Esophagus squamous epithelium (tissue), 5 donors: ENCODE measurements at places on chromosomes 7 and 10. TPM values are rescaled to one million over a fixed set of nuclear protein-coding genes. Genes with fewer than 3 reads are reported as not detected.

DNA sequence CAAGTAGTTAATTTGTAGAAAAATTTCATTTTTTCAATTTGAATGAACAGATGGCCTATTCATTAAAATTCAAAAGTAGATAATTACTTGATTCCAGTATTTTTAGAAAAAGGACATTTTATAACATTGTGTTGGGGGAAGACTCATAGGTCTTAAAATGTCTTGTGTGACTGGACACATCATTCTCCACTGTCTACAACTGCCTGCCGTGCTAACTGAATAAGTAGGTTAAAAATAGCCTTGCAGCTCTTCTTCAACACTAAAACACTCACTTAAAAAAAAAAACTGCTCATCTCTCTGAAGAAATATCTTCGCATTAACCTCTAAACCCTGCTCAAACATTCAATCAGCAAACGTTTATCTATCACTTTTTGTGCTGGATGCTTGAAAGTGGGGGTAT, 253.8 kb downstream of the CSTF2T start:
- no peak overlapping the region for H3K27ac ChIP-seq
- no peaks in the 10 kb centered on the region for H3K36me3 ChIP-seq
- no peak for DNase-seq
- no peaks in the 10 kb centered on the region for H3K27me3 ChIP-seq
- H3K4me1 ChIP-seq, result no peaks in the 10 kb centered on the region

DNA sequence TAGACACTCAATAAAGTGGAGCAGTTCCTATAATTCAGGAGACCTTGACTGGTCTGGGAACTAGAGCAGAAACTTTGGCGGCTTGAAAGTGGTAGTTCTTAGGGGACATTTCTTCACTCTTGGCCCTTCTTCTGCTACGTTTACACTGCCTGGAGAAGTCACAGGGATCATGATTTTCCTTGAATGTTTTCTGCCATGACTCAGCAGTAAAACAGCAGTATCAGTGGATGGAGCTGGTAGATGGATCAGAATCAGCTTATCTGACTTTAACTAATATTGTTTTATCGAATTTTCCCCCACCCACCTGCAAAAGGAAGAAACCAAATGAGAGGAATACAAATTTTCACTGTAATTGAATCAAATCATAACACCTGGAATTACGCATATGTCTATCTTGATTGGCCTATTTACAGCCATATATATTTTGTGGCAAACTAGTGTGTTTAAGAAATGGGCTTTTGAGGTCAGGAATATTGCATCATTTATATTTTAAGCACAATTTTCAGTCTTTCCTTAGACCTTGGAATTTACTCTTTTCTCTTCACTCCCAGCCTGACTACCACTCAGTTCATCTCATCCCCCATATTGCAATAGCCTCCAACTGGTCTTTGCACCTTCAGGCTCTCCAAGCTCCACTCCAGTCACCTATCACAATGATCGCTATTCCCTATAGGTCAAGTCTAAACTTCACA, 14.9 kb upstream of the DLX5 start:
- no peak for DNase-seq
- no peaks in the 10 kb centered on the region for H3K27me3 ChIP-seq
- H3K4me1 ChIP-seq, result no peaks in the 10 kb centered on the region

DNA sequence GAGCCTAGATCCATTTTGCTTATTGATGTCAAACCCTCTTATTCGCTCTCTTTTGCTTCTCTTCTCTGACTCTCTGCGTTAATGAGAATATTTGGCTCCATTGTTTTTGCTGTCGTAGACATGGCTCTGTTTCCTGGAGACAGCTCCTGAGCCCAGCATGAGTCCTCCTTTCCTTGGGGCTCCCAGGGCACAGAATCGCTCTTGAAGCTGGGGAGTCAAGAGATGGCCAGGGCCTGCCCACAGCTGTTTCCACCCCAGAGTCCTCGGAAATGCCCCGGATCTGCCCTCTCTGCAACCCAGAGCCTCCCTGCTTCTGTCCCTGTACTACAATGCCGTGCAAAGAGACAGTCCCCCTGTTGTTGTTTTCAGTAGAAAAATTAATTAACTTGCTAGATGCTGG, 566.7 kb upstream of the FOXK1 start:
- no peak overlapping the region for H3K27ac ChIP-seq
- H3K4me3 ChIP-seq, result no peak overlapping the region
- peaks cover 3% of the 10 kb centered on the region for H3K4me1 ChIP-seq
- H3K27me3 ChIP-seq, result peaks cover 78% of the 10 kb centered on the region
- no peaks in the 10 kb centered on the region for H3K36me3 ChIP-seq

- no peak overlapping the region for H3K4me3 ChIP-seq
- no peaks in the 10 kb centered on the region for H3K27me3 ChIP-seq
- no peaks in the 10 kb centered on the region for H3K4me1 ChIP-seq
- H3K36me3 ChIP-seq, result no peaks in the 10 kb centered on the region
Measured at GRCh38 chr10:116984202-116984990, 20.6 kb downstream of the SHTN1 start.

DNA sequence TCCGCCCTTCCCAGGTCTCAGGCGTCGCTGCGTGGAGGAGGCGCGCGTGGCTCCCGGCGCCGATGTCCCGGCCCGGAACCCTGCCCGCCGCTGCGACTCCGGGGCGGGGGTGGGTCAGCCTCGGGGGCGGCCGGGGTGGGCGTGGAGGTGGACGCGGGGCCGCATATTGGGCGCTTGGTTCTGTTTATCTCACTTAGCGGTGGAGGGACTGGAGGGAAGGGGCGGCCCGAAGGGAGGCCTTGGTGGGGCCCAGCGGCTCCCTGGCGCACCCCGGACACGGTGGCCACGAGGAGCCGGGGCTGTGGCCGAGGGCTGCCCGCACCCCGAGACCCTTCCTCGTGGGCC, 8.6 kb downstream of the UNCX start:
- H3K4me1 ChIP-seq, result peaks cover 33% of the 10 kb centered on the region
- no peak overlapping the region for H3K4me3 ChIP-seq
- no peaks in the 10 kb centered on the region for H3K36me3 ChIP-seq

- no peak for DNase-seq
- peak within 1 kb of the TSS; percentile 64 for H3K4me3 ChIP-seq
- H3K4me1 ChIP-seq, result peaks cover 7% of the 10 kb centered on the region
- H3K36me3 ChIP-seq, result no peaks in the 10 kb centered on the region
- peak within 1 kb of the TSS; percentile 67 for H3K27ac ChIP-seq
Measured at GRCh38 chr10:122461367-122461728, at the start of gene HTRA1. Gene HTRA1, plus strand, starts transcription at chr10:122461553. Its CDS starts 100 bp downstream, at chr10:122461653.

DNA sequence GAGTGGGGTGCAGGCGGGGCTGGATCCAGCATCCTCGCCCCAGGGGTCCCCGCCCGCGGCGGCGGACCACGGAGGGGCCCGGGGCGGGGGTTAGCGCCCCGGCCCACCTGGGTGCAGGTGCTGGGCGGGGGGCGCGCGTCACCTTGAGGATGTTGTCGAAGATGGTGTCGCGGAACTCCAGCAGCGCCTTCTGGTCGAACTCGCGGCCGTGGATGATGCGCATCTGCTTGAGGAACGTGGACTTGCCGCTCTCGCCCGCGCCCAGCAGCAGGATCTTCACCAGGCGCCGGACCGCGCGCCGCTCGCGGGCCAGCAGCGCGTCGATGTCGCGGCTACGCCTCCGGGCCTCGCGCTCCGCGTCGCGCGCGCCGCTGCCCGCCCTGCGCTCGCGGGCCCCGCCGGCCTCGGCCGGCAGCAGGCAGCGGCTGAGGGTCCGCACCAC, 376 bp downstream of the GNA12 start:
- peaks cover 34% of the 10 kb centered on the region for H3K4me1 ChIP-seq
- peaks cover 7% of the 10 kb centered on the region for H3K36me3 ChIP-seq
- no peak for DNase-seq
- H3K27ac ChIP-seq, result peak overlapping the region; percentile 71

- H3K4me3 ChIP-seq, result no peak overlapping the region
- no peak for DNase-seq
- H3K27me3 ChIP-seq, result no peaks in the 10 kb centered on the region
- H3K27ac ChIP-seq, result no peak overlapping the region
- H3K36me3 ChIP-seq, result peaks cover 67% of the 10 kb centered on the region
Measured at GRCh38 chr7:95411036-95411435, 14.9 kb upstream of the PON3 start.

DNA sequence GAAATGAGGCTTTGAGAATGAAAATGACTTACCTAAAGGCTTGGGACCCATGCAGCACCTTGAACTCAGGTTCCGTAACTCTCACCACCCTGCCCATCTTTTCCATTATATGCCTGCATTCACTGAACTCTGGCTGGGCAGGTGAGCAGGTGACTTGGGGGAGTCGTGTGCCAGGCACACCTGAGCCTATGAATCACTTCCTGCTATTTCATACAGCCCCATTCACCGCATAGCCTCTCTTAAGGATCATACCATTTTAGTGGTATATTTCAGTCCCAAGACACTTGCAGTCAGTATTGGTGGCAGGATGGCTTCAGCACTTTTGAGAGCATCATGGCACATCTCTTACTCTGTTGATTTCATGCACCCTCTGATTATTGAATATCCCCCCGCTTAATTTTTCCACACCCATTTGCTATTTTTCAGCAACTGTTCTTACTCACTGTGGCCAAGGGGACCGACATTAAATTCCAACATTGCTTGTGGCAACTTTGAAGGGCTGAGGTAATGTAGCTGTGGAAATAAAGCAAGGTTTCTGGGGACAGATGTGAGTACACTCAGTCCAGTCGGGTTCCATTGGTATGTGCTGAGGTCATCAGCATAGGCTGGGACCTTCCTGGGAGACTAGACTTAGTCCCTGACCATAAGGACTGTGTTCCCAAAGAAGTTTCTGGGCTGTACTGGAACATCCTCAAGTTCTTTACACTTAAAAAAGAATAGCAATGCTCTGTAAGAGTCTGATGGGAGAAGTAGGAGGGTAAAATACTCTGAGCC, 39.8 kb upstream of the ZNF438 start:
- DNase-seq, result no peak
- H3K27me3 ChIP-seq, result no peaks in the 10 kb centered on the region
- H3K4me3 ChIP-seq, result no peak overlapping the region
- no peak overlapping the region for H3K27ac ChIP-seq

DNA sequence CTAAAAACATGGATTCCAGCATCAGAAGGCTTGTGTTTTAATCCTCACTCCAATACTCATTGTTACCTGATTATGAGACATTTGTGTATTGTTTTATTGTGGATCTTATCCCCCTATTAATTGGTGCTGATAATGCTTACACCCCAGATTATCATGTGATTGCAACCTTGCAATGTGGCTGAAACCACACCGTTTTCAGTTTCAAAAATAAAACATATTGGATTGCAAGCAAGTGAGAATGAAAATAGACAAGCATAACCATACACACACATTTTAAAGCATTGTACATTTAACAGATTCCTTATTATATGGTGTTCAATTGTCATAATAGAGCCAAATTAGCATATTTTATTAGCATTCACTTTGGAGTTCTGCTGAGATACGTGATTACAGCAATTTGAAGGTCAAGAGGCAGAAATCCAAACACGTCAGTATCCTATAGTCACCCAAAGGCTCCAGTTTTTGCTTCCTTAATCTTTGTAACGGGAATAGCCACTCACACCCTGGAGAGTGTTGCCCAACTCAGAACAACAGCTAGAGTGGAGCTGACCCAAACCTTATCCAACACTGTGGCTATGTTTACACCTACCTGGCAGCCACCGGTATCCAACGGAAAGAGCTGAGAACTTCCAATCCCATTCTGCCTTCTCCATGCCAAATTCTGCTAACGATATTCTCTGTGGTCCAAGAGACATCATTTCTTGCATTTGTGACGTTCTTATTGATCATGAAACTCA, 317.1 kb upstream of the KLF6 start:
- no peak overlapping the region for H3K27ac ChIP-seq
- no peaks in the 10 kb centered on the region for H3K4me1 ChIP-seq
- DNase-seq, result no peak
- H3K27me3 ChIP-seq, result no peaks in the 10 kb centered on the region
- no peaks in the 10 kb centered on the region for H3K36me3 ChIP-seq

STEAP1 gene
- total RNA-seq, result 15.7 TPM

SLC29A3 gene
- 2.7 TPM for total RNA-seq

COL26A1 gene
- not detected for total RNA-seq

SEPTIN7 gene
- 174 TPM for total RNA-seq
